Activated naive CD8-positive, alpha-beta T cell treated with anti-CD3 and anti-CD28 coated beads, Interleukin-2, amount 10 ng/mL, durations not matched to agents 7 days and 5 days (primary cell): ENCODE measurements at places on chromosomes 7 and 10. TPM values are rescaled to one million over a fixed set of nuclear protein-coding genes. Genes with fewer than 3 reads are reported as not detected.
A peak's percentile ranks its signal among the peaks of the same experiment; 100 is the strongest.

DNA sequence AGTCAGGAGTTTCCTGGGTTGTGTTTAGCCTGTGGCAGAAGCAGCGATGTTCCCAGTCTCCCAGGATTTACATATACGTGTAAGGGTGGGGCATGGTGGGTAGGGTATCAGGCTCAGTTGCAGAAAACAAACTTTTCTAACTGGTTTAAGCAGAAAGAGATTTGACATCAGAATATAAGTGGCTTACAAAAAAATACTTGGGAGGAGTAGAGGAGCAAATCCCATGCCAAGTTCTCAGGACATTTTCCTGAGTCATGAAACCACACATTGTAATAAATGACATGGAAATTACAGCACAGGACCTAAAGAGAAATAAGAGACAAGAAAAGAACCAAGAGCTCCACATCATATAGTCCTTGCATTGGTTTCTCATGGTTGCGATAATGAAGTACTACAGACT is 26.2 kb upstream of the FRMD4A start:
- DNase-seq: no peak
- no peaks in the 10 kb centered on the region for H3K36me3 ChIP-seq
- H3K4me3 ChIP-seq: no peak overlapping the region
- H3K27me3 ChIP-seq: peaks cover 12% of the 10 kb centered on the region

- no peak overlapping the region for H3K27ac ChIP-seq
- no peak for DNase-seq
- H3K4me3 ChIP-seq: no peak overlapping the region
These were observed 151.3 kb upstream of the NPVF start for GRCh38 chr7:25379351-25380300.

The PIK3CG gene
- 54.1 TPM for total RNA-seq

- peaks cover 2% of the 10 kb centered on the region for H3K36me3 ChIP-seq
- H3K4me1 ChIP-seq: peaks cover 19% of the 10 kb centered on the region
- H3K27ac ChIP-seq: no peak overlapping the region
These were observed 21.8 kb downstream of the ZNF775 start for GRCh38 chr7:150400788-150401423.

The COL1A2 gene
- 0.47 TPM for total RNA-seq

DNA sequence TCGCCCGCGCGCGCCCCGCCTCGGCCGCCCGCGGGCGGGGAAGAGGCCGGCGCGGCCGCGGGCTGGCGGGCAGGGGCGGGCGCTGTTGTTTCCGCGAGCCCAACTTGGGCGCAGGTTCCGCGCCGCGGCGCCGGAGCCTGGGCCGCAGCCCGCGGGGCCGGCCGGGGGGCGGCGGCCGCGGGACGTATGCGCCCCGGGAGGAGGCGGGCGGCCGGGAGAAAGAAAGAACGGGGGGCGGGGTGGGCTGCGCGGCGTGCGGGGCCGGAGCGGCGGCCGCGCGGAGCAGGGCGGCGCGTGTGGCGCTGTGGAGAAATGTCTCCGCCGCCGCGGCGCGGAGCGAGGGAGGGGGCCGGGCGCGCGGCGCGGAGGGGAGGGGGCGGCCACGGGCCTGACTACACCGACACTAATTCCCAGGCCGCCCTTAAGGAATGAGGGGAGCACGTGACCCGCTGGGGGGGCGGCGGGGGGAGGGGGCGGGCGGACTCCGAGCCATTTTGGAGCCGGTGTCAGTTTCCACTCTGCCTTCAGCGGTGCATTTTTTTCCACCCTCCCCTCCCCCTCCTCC is at the start of gene BMI1:
Gene BMI1, plus strand, starts transcription at position 509 of the 565 bp plus-strand sequence. CDS start 5,351 bp downstream, outside the sequence.
- peak within 1 kb of the TSS; percentile 88 for H3K4me3 ChIP-seq
- H3K4me1 ChIP-seq: peaks cover 40% of the 10 kb centered on the region
- peak within 1 kb of the TSS; percentile 87 for H3K27ac ChIP-seq
- peaks cover 47% of the 10 kb centered on the region for H3K27me3 ChIP-seq
- peaks cover 8% of the 10 kb centered on the region for H3K36me3 ChIP-seq
- peak; percentile 68 for DNase-seq

DNA sequence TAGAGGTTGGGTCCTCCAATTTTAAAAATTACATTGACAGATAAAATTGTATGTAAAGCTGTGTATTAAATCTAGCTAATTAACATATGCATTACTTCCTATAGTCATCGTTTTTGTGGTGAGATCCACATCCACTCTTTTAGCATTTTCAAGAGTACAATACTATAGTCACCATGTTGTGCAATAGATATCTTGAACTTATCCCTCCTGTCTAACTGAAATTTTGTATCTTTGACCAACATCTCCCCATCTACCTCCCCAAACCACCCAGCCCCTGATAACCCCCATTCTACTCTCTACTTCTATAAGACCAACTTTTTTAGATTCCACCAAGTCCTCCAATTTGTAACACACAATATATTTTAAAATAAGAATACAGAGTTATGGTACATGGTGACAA is 208.0 kb downstream of the RELN start:
- no peaks in the 10 kb centered on the region for H3K36me3 ChIP-seq
- H3K4me1 ChIP-seq: no peaks in the 10 kb centered on the region
- H3K27me3 ChIP-seq: no peaks in the 10 kb centered on the region
- no peak for DNase-seq

DNA sequence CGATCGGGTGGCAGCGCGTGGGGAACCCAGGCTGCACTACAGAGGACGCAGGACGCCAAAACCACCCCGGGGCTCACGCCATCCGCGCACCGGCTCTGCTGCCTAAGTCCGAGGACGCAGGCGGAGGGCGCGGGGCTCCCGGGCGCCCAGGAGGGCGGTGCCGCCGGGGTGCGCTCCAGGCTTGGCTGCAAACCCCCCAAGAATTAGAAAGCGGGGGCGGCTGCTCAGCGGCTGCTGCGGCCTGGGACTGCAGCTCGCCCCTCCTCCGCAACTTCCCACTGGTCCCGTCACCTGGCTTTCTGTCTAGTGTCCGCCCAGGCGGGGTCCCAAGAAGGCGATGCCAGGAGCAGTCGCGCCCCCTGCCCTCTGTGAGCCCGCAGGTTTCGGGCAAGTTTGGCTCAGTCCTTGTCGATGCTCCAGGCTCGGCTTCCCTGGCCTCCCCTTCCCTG is 1.7 kb upstream of the POU6F2 start:
- H3K4me1 ChIP-seq: no peaks in the 10 kb centered on the region
- peak; percentile 20 for DNase-seq
- H3K27me3 ChIP-seq: peaks cover 53% of the 10 kb centered on the region
- H3K36me3 ChIP-seq: no peaks in the 10 kb centered on the region
- H3K4me3 ChIP-seq: no peak overlapping the region

- H3K36me3 ChIP-seq: no peaks in the 10 kb centered on the region
- DNase-seq: peak; percentile 49
- H3K27ac ChIP-seq: peak overlapping the region; percentile 97
- peaks cover 40% of the 10 kb centered on the region for H3K4me1 ChIP-seq
These were observed 76.3 kb upstream of the CUX1 start for GRCh38 chr7:101740981-101741725.

The ITPRIP gene
- total RNA-seq: 25.4 TPM

The CTBP2 gene
- total RNA-seq: 0.94 TPM

GRCh38 chr10:65570143-65571010 is 1355.5 kb upstream of the LRRTM3 start:
- H3K36me3 ChIP-seq: no peaks in the 10 kb centered on the region
- no peak overlapping the region for H3K4me3 ChIP-seq
- no peak for DNase-seq
- no peaks in the 10 kb centered on the region for H3K4me1 ChIP-seq
- H3K27ac ChIP-seq: no peak overlapping the region
- no peaks in the 10 kb centered on the region for H3K27me3 ChIP-seq

The ADAM22 gene
- total RNA-seq: 4.6 TPM

- H3K4me1 ChIP-seq: peaks cover 11% of the 10 kb centered on the region
- H3K27me3 ChIP-seq: no peaks in the 10 kb centered on the region
- H3K4me3 ChIP-seq: no peak overlapping the region
- no peak for DNase-seq
- no peak overlapping the region for H3K27ac ChIP-seq
- peaks cover 1% of the 10 kb centered on the region for H3K36me3 ChIP-seq
These were observed 52.4 kb upstream of the GNAI1 start for GRCh38 chr7:80082213-80082612.

The IL6 gene
- 0.99 TPM for total RNA-seq

DNA sequence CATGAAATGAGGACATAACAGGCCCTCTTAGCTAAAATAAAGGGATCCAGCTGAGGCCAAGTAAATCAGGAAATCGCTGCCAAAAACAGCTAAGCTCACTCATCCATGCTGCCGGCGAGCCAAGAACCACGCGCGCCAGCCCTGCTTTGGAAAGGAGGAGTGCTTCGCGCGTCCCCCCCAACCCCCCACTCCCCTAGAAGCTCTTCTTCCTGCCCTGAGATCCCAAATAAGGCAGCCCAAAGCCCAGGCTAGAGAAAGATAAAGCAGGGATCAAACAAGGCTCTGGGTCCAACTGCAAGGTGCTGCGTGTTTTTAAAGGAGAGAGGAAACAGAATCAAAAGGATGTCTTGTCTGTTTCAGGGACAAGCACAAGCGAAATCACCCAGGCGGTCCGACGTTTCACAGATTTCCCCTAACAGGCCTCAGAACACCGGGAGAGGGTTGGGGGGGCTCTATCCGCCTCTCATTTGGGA is 168.3 kb upstream of the AUTS2 start:
- no peak overlapping the region for H3K4me3 ChIP-seq
- no peaks in the 10 kb centered on the region for H3K4me1 ChIP-seq
- no peak for DNase-seq
- no peak overlapping the region for H3K27ac ChIP-seq
- no peaks in the 10 kb centered on the region for H3K36me3 ChIP-seq

- H3K27ac ChIP-seq: no peak overlapping the region
- no peaks in the 10 kb centered on the region for H3K27me3 ChIP-seq
- no peaks in the 10 kb centered on the region for H3K4me1 ChIP-seq
- H3K36me3 ChIP-seq: no peaks in the 10 kb centered on the region
- no peak for DNase-seq
- no peak overlapping the region for H3K4me3 ChIP-seq
These were observed 274.6 kb downstream of the PLXDC2 start for GRCh38 chr10:20090831-20091230.

The SLC26A5 gene
- total RNA-seq: 0.54 TPM

- DNase-seq: no peak
- peak overlapping the region; percentile 83 for H3K4me3 ChIP-seq
- peak overlapping the region; percentile 90 for H3K27ac ChIP-seq
- peaks cover 47% of the 10 kb centered on the region for H3K4me1 ChIP-seq
- no peaks in the 10 kb centered on the region for H3K27me3 ChIP-seq
- H3K36me3 ChIP-seq: peaks cover 47% of the 10 kb centered on the region
These were observed 101.2 kb upstream of the ZNF746 start for GRCh38 chr7:149598721-149599308.

The PAX4 gene
- total RNA-seq: not detected

GRCh38 chr7:76125560-76125959 is 76.1 kb upstream of the SRRM3 start:
- H3K36me3 ChIP-seq: no peaks in the 10 kb centered on the region
- H3K27ac ChIP-seq: no peak overlapping the region
- H3K4me3 ChIP-seq: no peak overlapping the region
- peaks cover 7% of the 10 kb centered on the region for H3K27me3 ChIP-seq
- DNase-seq: no peak

The KLF14 gene
- total RNA-seq: not detected

DNA sequence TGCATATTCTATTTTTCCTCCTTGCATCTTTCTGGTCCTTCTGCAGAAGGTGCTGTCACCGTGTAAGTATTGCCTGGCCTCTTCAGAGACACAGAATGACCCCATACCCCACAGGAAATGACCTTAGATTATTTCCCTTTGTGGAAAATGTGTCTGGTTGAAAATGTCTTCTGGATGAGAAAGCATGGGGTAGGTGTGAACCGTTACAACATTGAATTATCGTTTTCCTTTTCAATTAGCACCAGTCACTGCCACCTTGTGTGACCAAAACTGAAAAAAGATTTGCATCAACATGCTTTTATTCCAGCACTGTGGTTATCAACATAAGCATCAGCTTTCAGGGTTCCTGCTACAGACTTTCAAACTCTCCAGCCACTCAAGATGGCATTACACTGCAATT is 58.0 kb upstream of the CELF2 start:
- H3K4me1 ChIP-seq: no peaks in the 10 kb centered on the region
- H3K27me3 ChIP-seq: peaks cover 2% of the 10 kb centered on the region
- no peak overlapping the region for H3K27ac ChIP-seq

DNA sequence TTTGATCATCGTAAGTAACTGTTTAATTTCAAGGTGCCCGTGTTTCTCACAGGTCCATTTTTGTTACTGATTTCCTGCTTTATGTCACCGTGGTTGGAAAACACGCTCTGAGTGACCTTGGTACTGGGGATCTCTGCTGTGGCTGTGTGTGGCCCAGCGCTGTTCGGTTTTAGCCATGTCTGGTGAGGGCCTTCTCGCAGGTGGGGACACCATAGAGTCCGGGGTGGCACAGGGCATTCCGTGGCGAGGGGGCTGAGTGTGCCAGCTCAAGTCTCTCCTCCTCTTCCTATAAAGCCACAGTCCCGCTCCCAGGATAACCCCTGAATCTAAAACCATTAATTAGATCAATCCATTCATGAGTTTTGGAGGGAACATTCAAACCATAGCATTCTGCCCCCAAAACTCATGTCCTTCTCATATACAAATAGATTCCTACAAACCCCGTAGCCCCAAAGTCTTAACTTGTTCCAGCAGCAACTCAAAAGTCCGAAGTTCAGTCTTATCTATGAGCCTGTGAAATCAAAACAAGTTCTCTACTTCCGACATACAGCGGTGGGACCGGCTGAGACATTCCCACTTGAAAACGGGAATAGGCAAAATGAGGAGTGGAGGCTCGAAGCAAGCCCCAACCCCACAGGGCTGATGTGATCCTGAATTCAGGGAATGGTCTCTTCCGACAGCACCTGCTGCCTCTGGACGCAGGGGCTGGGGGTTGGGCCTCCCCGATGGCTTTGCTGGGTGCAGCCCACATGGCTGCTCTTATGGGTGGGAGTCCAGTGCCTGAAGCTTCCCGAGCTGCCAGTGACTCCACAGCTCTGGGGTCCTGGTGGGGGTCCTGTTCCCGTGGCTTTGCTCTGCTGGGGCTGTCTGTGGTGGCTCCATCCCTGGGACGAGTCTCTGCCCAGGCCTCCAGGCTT is 55.0 kb upstream of the NKX6-2 start:
- peaks cover 2% of the 10 kb centered on the region for H3K27me3 ChIP-seq
- no peaks in the 10 kb centered on the region for H3K36me3 ChIP-seq
- H3K4me3 ChIP-seq: no peak overlapping the region
- DNase-seq: no peak

DNA sequence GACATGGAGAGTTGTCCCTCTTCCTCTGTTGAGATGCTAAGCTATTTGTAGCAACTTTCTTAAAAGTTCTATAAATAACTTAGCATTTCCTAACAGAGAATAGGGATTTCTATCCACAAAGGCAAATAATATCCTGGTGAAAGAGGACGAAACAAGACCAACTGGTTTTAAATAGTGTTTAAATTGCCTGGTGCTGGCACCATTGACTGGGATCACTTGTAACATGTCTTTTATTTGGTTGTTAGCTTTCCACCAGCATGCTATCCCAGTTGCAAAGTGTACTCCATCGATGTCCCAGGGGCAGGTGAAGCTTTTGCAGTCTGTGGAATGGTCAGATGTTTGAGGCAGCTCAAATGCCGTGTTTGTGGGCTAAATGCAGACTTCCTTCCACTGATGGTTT is 3.7 kb downstream of the SUFU start:
- H3K4me1 ChIP-seq: peaks cover 36% of the 10 kb centered on the region
- DNase-seq: no peak
- no peaks in the 10 kb centered on the region for H3K27me3 ChIP-seq
- no peak overlapping the region for H3K27ac ChIP-seq
- peaks cover 8% of the 10 kb centered on the region for H3K36me3 ChIP-seq
